NCI-H524 treated with DMSO at 0.1 percent for 48 hours (cell line): ENCODE measurements at places on chromosomes 3 and 15.

- DNase-seq = no peak
Observed at GRCh38 chr3:30691944-30692343, 85.5 kb downstream of the TGFBR2 start.

- DNase-seq = peak; percentile 91
Observed at GRCh38 chr3:28994161-28994905, 286.5 kb upstream of the RBMS3 start.

- DNase-seq = no peak
Observed at GRCh38 chr3:64220161-64220914, 4.9 kb downstream of the PRICKLE2 start.

DNA sequence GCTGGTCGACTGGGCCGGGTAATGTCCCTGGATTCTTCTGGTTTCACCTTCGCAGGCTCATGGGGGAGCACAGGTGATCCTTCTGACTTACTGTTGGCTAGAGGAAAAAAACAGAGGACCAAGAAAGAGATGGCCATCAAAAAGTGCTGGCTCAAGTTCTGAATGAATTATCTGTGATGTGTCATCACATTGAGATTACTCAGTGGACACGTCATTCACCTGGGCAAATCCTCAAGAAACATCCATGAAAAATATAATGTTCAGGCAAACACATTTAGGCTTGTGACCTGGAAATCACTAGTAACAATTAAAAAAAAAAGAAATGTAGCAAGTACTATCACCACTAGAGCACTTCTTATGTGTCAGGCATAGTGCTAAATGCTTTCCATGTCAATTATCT is 81.5 kb upstream of the SLC2A2 start:
- no peak for DNase-seq

DNA sequence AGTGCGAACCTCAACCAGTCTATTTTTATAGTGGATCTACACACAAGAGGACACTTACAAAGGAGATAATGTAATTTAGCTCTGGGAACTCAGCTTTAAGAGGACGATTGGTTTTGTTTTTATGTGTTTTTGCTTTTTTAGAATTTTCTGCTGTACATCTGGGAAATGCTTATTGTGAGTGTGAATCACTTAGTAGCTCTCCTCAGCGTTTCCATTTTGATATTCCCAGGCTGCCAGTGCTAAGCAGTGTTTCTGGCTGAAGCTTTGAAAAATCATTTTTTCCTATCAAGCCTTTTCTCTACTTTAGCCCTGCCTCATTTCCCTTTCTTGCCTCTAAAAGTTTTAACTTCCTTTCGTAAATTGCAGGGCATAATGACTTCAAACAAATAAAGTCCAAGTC is 117.9 kb downstream of the RBMS3 start:
- no peak for DNase-seq
